Activated naive CD4-positive, alpha-beta T cell treated with anti-CD3 and anti-CD28 coated beads, Interleukin-2, amount 50 U/mL, for 72 hours (primary cell): ENCODE measurements at places on chromosomes 4 and X. TPM values are rescaled to one million over a fixed set of nuclear protein-coding genes. Genes with fewer than 3 reads are reported as not detected.

DNA sequence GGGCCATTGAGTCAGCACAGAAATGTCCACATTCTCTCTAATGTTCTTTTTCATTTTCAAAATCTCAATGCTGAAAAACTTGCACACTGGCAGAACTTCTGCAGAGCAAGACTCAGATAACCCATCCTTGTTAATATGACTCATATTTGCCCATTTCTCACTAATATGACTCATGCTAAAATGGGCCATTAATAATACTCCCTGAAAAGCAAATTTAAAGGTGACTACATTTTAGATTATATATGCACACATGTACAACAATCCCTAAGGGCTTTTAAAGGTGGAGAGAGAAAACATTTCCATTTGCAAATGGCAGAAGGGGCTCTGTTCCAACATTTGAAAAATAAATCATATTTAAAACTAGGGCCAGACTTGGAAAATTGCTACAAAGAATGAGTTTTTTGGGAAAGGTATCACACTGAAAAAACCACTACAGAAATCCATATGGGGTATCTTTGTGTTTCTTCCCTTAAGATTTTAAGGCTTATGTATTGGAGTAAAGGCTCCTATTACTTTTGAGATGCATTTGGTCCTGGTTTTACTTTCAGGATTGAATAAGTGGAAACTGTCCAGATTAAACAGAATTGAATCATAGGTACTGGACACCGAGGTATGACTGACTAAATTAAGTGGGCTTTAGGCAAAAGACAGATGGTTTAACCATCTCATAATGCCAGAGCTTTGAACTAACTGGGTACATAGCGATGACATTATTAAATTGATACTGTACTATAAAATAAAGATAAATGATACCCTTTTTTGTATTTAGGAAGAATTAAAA is 30.0 kb downstream of the TLR2 start:
- no peak for DNase-seq

DNA sequence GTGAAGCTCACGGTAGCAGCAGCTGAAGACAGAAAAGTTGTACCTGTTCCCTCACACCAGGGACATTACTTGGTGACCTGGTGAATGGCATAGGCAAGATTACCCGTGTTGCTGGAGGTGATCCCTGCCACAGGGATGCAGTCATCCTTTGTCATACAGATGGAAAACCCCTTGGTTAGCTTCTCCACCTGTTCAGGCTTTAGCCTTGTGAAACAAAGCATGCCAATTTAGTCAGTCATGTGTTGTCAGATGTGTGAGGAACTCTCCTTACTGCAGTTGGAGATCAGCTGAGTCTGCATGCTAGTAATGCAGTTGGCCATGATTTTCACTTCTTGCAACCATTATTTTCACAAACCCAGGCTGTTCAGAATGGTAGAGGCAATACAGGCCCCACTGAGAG is 41.0 kb downstream of the AMELX start:
- no peak for DNase-seq

GRCh38 chr4:52780617-52781354 is 29.6 kb upstream of the ERVMER34-1 start:
- no peak for DNase-seq

Gene CCDC110
- 0.50 TPM for total RNA-seq

DNA sequence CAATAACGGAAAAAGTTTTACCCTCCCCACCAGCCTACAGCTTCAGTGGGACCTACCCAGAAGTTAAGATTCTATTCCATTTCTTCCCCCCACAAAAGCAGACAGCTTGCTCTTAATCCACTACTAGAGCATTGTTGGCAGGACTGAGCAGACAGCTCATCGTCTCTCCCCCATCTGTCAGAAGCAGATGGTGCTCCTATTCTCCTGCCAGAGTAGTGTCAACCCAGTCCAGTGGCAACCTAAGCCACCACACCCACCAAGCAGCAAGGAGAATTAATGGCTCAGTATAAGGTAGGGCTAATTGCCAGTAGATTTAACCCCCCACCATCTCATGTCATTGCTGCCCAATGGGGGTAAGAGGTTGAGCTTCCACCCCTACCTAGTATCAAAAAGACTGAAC is 62.0 kb downstream of the AWAT2 start:
- no peak for DNase-seq

DNA sequence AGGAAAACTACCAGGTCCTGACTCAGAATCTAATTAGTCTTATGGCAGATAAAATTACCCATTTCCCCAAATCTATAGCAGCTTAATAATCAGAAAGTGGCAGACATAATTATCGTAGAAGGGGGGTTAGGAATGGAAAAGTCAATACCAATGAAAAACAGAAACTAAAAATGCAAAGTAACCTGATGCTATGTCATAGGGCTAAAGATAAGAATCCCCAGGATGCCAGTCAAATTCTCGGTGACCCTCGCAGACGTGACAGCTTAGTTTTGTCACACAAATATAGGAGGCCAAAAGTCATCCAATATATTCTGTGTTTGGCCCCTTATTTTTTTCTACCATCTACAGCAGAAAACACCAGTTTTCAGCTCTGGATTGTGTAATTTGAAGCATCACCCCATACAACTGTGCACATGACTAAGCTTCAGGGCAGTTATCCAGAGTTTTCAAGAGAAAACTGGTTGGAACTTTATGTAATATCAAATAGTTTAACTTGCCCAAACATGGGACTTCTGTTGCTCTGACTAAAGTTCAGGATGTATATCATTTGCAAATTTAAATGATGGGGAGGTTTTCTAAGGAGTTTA is 30.9 kb downstream of the RASSF6 start:
- DNase-seq, result no peak

GRCh38 chrX:30275498-30275897 is 28.6 kb downstream of the MAGEB1 start:
- no peak for DNase-seq

DNA sequence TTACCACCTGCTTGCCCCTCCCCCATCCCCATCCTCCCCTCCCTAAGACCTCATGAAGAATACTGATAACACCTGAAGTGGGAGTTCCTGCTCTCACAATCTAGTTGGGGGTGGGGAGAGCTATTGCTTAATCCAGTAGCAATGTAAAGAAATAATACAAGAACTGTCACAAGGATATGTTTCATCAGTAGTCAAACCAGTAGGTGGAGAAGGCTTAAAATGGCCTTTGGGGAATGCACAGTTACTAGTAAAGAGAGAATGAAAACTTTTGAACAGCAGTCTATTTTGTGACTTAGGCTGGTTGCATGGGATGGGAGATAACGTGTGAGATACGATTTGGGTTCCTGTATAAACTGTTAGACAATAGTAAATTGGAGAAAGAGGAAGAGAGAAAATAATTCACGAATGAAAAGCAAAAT is 6.0 kb downstream of the GALNT7 start:
- no peak for DNase-seq

Gene CORIN
- total RNA-seq, result 0.05 TPM

Gene ATP8A1
- total RNA-seq, result 36.6 TPM

DNA sequence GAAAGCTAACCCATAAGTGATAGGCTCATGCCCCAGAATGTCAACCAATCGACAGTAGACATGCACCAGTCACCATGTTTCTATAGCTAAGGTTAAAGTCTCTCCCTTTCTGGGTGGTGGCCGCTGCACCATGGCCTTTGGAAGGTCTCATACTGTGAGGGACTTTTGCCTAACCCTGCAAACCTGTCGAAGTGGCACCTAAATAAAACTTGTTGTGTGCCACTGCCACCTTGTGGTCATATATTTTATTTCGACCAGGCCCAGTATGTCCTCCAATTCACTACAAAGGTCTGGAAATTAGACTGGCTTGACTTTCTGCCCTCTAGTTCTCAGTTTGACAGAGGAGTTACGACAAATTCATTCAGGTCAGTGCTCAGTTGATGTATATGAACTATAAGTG is 163.1 kb downstream of the SMARCA1 start:
- peak; percentile 27 for DNase-seq
